ENCODE measurements at places on chromosomes 5 and 9.

DNA sequence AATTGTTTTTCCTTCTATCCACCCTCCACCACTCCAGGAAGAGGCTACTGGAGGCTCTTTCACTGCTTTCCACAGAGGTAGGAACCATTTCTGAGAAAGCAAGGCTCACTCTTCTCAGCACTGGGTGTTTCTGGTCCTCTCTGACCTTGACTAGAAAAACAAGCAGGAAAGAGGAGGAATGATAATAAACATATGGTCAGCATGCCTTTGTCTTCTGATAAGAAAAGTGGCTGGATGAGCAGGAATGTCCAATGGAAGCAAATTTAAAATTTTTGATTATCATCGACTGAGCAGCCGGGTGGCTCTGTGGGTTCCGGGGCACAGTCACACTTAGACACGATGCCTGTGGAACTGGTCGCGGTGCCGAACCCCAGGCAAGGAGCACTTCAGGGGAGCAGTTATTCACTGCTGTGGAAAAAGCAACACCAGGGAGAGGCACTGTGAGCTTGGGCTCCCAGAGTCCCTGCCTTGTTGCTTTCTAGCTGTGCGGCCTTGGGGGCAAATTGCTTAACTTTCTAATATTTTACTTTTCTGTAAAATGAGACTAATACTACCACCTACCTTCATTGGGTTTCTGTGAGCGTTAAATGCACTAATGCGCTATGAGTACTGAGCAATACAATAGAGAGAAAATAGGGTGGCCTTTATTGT is 157.0 kb upstream of the LHFPL2 start:
- DNase-seq: no peak

DNA sequence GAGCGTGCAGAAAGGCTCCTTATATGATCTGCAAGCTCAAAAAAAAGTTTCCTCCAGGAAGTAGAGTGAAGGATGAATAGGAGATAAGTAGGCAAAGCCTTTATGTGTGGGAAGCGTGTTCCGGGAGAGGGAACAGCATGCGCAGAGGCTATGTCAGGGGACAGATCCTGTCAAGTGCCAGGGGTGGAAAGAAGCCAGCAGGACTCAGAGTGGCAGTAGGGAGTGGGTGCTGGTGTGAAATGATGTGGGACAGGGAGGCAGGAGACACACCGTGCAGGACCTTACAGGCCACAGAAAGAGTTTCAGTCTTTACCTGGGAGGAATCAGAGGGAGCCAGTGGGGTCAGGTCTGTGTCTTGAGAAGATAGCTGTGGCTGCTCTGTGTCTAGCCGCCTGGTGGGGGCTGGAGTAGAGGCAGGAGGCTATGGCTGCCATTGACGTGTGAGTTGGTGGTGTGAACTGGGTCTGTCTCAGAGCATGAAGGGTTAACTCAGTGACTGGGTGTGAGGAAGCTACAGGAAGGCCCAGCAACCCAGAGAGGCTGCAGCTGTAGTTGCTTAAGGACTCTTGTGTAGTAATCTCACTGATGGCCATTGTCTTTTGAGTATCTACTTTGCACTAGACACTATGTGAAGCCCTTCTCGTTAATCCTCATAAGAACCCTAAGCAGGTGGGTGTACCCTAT is 71.3 kb downstream of the PPARGC1B start:
- no peak for DNase-seq

GRCh38 chr5:52989025-52989780 is at the start of gene ITGA2:
Gene ITGA2 (plus strand): TSS chr5:52989352. CDS start chr5:52989469, 117 bp downstream.
- DNase-seq: peak; percentile 23

DNA sequence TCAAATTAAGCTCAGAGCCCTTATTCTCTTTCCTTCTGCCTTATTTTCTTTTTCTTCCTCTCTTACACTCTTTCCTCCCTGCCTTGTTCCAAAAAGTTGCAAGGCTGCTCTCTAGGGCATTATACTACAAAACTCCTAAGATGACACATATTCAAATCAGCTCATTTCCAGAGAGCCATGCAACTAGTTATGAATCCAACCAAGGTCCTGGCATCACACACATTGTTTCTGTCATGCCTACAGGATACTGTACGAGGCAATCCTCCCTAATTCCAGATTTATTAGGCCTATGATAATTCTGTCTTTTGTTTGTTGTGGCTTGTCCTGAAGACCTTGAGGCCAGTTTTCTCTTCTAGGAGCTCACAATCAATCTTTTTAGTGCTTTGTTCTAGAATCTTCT is 87.0 kb upstream of the TBCA start:
- no peak for DNase-seq

- no peak for DNase-seq
Observed at GRCh38 chr5:155700333-155700732, 626.6 kb upstream of the SGCD start.

- no peak for DNase-seq
Observed at GRCh38 chr9:126490214-126490631, 123.5 kb upstream of the LMX1B start.

GRCh38 chr5:10964806-10965205 is 203.8 kb upstream of the DAP start:
- DNase-seq: no peak

- DNase-seq: no peak
Observed at GRCh38 chr5:175539936-175540335, 61.6 kb downstream of the SFXN1 start.

- no peak for DNase-seq
Observed at GRCh38 chr5:6568889-6569288, 64.0 kb downstream of the NSUN2 start.

DNA sequence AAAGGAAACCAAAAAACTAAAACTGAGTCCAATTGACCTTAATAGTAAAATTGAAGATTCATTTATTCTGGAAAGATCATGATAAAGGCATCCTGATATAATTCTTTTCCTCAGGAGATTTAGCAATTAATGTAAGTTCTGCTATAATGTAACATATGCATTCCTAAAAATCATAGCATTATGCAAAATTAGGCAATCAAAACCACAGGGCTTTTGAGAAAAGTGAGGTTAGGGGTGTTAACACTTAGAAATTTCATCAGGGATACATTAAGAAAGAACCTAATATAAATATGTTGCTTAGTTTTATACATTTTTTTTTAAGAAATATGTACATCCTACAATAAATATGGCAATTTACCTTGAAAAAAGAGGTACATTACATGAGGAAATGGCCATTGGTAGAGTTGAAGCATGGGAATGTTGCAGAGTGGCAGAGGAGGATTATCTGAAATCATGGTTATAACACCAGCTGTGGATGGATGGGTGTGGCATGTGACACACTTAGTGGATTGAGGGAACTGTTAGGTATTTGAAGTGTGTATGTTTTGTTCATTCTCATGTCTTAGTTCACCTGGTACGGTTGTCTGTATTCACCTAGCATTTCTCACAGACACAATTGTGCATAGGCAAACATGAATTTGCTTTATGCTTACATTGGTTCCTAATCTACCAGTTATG is 51.1 kb downstream of the CCNH start:
- no peak for DNase-seq

DNA sequence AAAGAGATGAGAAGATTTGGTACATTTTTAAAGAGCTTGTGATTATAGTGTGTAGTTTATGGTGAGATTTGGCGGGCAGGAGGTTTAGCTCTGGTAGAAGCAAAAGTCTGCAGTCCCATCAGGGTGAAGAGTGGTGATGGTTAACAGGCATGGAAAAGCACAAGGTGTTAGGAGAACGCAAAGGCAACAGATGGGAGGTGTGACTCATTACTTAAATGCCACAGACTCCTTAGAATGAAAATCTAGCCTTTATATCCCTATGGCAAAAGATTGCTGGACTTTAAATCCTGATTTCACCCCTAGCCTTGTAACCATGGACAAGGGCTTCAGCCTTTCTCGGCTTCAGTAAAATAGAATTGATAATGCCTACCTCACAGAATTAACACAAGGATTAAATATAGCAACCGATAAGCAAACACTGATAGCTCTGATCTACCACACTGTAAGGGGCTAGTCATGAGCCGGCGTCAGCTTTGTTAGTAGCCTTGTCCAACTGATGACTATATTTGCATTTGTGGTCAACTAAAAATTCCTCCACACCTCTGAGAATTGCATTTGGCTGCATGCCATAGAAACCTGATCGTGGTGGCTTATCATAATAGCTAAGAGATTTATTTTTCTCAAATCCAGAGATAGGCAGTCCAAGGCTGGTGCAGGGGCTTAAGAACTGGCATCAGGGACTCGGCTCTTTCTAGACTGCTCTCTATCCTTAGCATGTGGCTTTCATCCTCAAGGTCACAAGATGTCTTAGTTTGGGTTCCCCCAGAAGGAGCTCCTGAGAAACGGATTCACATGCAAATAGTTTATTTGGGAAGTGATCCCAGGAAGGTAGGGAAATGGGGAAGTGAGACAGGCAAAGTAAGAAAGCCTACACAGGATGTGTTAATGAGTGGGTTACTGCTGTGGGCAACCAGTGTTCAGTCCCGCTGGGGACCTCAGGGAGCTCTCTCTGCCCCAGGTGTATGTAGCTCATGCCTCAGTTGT is 19.6 kb downstream of the MFAP3 start:
- no peak for DNase-seq

DNA sequence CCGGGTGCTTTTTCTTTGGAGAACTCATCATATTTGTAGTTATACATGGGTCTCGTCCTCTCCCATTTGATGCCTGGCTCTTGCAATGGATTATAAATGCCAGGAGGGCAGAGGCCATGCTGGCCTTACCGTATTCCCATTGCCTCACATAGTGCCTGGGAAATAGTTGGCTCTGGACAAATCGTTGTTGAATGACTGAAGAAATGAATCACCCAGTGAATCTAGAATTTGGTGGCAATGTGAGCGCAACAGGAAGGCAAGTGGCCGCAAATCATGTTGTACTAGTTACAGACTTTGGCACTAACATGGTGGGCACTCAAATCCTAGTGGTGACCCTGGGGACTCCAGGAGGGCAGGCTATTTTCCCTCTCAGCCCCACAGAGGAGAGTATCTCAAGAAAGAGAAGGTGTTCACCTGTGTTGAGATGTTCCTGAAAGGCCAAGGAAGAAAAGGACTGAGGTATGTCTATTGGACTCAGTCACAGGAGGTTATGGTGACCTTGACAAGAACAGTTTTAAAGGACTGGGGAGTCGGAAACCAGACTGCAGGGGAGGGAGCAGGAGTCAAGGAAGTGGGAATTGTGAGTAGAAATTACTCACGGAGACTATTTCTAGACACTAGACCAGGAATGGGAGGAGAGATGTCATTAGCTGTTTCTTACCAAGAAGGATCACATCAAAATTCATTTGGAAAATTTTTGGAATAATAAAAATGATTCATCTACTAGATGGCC is 61.7 kb upstream of the COL15A1 start:
- no peak for DNase-seq

- no peak for DNase-seq
Observed at GRCh38 chr5:75113354-75114113, 61.2 kb upstream of the GCNT4 start.

DNA sequence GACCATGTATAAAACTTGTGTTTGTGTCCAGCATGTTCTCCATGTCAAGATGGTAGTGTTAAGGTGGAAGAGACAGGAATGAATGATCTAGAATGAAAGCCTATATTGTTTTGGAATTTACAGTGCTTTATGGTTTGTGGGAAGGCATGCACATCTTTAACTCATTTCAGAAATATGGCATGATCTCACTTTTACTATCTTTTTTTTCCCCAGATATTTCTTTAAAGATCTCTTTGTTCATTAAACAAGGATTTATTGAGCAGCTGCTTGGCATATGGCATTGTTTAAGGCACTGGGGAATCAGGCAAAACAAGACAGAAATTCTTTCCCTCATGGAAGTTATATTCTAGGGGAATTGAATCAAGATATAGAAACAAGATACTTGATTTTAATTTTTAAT is 51.7 kb downstream of the SLC12A2 start:
- DNase-seq: no peak

GRCh38 chr5:78964889-78965288 is 20.2 kb downstream of the ARSB start:
- no peak for DNase-seq

DNA sequence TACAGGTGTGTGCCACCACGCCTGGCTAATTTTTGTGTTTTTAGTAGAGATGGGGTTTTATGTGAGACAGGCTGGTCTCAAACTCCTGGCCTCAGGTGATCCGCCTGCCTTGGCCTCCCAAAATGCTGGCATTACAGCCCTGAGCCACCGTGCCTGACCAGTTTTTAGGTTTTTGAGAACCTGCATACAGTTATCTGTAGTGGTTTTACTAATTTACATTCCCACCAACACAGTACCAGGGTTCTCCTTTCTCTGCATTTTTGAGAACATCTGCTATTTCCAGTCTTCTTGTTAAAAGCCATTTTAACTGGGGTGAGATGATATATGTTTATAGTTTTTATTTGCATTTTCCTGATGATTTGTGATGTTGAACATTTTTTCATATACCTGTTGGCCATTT is 12.8 kb downstream of the DMXL1 start:
- DNase-seq: no peak

GRCh38 chr9:111412280-111412679 is 71.9 kb downstream of the ECPAS start:
- no peak for DNase-seq

- no peak for DNase-seq
Observed at GRCh38 chr9:69975681-69976080, 68.0 kb upstream of the MAMDC2 start.

- no peak for DNase-seq
Observed at GRCh38 chr5:89255845-89256463, 373.0 kb upstream of the MEF2C start.

DNA sequence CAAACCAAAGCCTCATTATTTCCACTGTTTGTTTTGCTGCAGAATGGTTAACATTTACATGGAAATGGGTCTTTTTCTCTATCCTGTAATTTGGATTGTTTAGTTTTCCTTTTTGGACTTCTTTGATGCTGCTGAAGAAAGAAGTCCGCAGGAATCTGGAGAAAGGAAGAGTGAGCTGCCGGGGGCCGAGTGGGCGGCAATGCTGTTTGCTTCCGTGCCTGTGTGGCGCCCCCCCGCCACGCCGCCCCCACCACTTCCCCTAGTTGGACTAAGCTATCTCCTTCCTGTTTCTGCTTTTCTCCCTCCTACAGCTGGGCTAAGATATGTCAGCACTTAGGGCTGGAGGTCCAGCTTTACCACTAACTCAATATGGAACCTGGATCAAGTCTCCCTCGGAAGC is 39.7 kb downstream of the ACTL7B start:
- no peak for DNase-seq

DNA sequence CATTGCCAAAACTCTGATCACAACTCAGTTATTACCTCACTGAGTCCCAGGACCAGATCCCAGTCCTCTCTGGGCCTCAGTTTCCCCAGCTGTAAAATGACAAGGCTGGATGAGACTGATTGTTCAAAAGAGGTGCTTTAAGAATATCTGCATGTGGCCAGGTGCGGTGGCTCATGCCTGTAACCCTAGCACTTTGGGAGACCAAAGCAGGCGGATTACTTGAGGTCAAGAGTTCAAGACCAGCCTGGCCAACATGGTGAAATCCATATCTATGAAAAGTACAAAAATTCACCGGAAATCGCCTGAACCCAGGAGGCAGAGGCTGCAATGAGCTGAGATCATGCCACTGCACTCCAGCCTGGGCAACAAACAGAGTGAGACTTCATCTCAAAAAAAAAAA is 8.3 kb downstream of the ATOX1 start:
- DNase-seq: no peak

GRCh38 chr5:67806654-67807438 is 408.7 kb upstream of the PIK3R1 start:
- no peak for DNase-seq

- DNase-seq: no peak
Observed at GRCh38 chr9:37056046-37056920, 22.2 kb upstream of the PAX5 start.

- no peak for DNase-seq
Observed at GRCh38 chr9:19624519-19624918, 164.3 kb downstream of the SLC24A2 start.
